ENCODE measurements at places on chromosomes 7 and 10.

DNA sequence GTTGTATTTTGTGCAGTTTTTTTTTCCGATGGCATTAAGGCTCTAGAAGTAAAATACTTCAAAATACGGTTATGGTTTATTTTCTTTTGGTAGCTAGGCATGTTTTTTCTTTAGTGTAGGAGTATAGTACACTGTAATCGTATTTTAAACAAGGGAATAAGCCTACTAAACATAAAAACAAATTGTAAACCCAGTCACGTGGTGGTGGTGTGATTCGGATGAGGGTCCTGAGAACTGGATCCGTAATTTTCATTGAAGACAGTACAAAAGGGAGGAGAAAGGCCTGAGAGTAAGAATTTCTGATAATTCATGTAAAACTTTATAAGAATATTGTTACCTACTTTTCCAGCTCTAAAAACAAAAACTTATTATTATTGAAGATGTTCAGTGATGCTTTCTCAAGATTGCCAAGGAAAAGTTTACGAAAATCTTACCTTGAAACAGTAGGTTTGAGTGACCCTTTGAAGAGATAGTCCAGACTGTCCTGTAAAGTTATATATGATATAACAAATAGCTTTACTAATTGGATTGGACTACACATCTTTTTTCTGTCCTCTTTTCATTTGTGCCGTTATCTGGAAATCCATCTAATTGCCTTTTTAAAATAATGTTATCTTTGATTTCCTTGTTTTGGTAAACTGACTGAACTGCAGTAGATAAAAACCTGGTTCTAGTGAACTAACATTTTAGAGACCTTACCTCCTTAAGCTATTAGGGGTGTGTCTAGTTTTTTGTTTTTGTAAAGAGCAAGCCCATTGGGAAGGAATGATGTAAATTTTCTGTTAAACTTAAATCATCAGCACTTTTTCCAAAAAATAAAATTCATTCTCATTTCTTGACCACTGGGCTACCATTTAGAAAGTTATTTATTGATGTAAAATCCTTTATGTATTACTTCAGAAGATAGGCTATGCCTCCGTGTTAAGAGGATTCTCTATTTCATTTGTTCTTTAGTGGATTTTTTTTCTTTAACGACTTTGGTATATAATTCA is 1.0 kb upstream of the PBLD start:
- DNase-seq, result no peak

GRCh38 chr10:7277867-7278266 is 133.0 kb downstream of the SFMBT2 start:
- no peak for DNase-seq

DNA sequence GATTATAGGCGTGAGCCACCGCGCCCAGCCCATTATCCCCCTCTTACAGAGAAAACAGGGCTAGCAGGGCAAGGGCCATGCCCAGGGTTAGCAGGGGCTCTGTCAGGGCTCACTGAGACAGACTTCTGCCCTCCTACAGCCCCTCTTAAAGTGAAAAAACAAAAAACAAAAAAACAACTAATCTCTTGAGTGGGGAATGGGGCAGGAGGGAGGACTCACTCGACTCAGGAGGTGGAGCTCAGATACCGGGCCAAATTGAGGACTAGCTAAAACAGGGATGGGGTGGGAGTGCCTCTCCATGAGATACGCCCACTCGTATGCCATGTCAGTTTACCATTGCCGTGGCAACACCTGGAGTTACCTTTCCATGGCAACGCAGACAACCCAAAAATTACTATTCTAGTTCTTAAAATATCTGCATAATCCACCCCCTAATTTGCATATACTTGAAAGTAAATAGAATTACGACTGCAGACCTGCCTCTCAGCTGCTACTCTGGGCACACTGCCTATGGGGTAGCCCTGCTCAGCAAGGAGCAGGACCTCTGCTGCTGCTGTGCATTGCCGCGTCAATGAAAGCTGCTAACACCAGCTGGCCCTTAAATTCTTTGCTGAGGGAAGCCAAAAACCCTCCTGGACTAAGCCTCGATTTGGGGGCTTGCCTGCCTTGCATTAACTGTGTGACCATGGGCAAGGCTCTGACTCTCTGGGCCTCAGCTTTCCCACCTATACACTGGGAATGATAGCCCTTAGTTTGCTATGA is 13.4 kb downstream of the SSC4D start:
- no peak for DNase-seq

GRCh38 chr7:120273476-120273975 is 551 bp downstream of the KCND2 start:
- no peak for DNase-seq

GRCh38 chr7:915291-916218 is 38.9 kb downstream of the ADAP1 start:
- no peak for DNase-seq

- no peak for DNase-seq
Observed at GRCh38 chr10:93245147-93245546, 171.5 kb downstream of the CYP26A1 start.

- no peak for DNase-seq
Observed at GRCh38 chr10:56349611-56350010, 11.4 kb downstream of the ZWINT start.

GRCh38 chr7:49520951-49521350 is 252.5 kb upstream of the VWC2 start:
- DNase-seq, result no peak

GRCh38 chr10:123936426-123936825 is 44.8 kb upstream of the CPXM2 start:
- DNase-seq, result no peak

GRCh38 chr10:126528315-126528835 is 140.1 kb upstream of the ADAM12 start:
- DNase-seq, result no peak

All from retinal pigment epithelial cell (primary cell).